ENCODE measurements at places on chromosomes 6 and 20. TPM values are rescaled to one million over a fixed set of nuclear protein-coding genes. Genes with fewer than 3 reads are reported as not detected.

The CDH26 gene
- total RNA-seq = 0.53 TPM

The ADGRF1 gene
- not detected for total RNA-seq

The INSM1 gene
- not detected for total RNA-seq

The DEFB124 gene
- not detected for total RNA-seq

The TSPO2 gene
- total RNA-seq = not detected

The SOX4 gene
- 0.20 TPM for total RNA-seq

The CLVS2 gene
- not detected for total RNA-seq

The RNF217 gene
- total RNA-seq = 1.1 TPM

The DLL1 gene
- total RNA-seq = not detected

The PTCHD4 gene
- total RNA-seq = not detected

The PKIB gene
- 0.65 TPM for total RNA-seq

The SSTR4 gene
- not detected for total RNA-seq

The CTCFL gene
- not detected for total RNA-seq

The LST1 gene
- 74.5 TPM for total RNA-seq

The GPX5 gene
- not detected for total RNA-seq

The MAP3K4 gene
- 50.6 TPM for total RNA-seq

The NR2E1 gene
- total RNA-seq = not detected

The HLA-G gene
- total RNA-seq = not detected

The FAXC gene
- total RNA-seq = 0.38 TPM

- DNase-seq = no peak
Measured at GRCh38 chr20:57953638-57954037, 243.8 kb upstream of the PMEPA1 start.

DNA sequence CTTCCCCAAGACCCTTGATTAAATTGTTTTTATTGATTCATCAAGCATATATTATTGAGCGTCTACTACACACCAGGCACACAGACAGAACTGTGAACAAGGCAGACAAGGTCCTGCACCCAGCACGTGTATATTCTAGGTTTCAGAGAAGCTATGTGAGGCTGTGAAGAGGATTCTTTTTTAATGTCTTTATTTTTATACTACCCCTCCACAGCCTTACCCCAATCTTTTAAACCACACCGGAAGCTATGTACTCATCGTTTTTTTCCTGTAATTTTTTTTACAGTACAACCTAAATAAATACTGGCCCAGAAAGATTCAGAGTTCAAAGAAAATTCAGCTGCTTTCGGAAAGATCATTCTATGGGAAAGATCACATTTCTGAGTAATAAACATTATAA lies 10.0 kb downstream of the SGK1 start:
- no peak for DNase-seq

DNA sequence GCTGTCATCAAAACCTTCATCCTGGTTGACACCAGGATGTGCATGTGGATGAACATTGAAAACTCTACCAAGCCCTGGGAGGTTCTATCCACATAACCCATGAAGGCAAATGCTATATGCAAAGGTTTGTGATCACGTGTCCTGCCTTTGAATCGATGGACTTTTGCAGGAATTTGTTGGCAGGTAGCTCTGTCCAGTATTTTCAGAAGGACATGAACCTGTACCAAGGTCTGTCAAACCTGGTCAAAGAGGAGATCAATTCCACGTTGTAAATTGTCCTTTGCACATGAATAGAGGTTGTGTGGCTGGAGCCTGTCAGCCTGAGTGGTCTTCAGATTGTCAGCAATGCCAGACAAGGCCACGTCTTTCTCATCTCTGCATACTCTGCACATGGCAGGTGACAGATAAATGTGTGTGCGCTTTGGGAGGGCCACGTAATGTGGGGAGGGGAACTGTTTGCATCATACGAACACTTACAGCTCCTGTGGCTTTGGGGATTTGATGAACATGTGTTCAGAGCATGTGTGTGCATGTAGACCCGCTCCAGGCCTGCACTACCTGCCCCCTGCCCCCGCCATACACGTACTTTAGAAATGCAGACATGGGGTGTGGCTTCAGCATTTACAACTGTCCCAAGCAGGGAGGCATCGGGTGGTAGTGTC lies 169.1 kb downstream of the ERMARD start:
- no peak for DNase-seq

DNA sequence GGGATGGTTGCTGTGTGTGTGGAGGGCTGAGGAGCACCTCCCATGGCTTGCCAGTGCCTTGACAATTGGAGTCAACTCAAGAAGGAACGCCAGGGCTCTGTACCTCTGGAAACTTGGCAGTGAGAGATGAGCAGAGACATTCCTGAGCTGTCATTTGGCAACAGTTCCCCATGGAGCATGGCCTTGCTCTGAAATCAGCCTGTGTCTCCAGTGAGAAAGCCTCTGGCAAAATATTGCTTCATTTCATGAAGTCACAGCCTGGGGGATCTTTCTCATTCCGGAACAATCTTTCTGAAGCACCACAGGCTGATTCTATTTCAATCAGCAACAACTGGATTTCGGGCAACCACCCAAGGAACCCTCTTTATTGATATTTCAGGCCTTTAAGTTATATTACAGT lies 52.2 kb upstream of the FNDC1 start:
- no peak for DNase-seq

DNA sequence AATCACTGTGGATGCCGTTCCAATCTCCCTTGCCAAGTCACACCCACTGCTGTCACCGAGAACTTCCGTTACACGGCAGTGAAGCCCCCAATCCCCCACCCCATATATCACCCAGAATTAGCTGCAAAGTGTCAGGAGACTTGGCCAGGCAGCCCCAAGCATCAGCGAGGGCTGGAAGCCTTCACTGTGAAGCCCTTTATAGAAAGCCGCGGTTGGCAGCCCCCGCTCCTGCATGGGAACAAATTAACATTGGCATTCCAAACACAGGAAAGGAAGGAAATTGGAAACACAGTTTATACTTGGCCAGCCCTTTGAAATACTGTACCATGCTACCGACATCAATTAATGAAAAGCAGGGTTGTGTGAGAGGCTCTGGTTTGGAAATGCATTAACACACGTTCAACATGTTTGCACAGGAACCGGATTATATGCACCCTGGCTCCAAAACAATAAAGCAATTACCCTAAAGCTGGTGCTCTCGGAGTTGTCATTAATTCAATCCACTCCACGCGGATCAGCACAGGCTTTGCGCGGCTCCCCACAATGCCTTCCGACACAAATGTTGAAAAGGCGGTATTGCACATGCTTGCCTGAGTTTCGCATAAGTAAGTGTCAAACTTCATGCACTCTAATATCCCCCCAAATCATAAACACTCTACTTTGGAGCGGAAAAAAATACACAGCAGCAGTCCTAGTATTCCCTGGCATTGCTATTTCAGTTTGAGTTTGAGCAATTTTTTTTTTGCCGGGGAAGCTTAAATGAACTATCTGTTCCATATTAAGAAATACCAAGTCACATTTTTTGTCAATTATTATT lies 7.1 kb downstream of the BMP7 start:
- DNase-seq = no peak

DNA sequence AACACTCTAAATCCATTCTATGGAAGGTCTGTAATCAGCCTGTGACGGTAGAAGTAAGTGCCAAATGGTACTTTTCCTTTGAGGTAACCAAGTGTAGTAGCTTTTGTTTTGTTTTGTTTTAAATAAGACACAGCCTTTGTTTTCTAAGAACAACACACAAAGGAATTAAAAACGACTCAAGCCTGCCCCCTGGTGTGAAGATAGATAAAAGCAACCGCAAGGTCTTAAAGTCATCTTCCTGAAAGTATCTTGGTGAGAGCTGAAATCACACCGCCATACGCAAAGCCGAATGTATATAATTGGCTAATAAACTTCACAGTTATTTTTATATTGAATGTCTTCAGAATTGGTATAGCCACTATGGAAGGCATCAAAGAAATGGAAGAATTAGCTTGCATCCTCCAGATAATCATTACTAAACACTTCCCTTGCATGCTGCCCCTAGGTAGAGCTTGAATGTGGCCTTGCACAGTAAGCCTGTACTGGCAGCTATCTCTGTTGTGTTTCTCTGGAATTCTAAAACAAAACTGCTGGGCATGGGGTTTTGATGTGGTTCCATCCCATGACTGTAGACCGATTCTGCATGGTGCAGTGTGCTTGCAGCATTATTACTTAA lies 95.6 kb downstream of the LAMP5 start:
- DNase-seq = peak; percentile 58

- DNase-seq = no peak
Measured at GRCh38 chr20:8795404-8795803, 273.5 kb upstream of the PLCB4 start.

DNA sequence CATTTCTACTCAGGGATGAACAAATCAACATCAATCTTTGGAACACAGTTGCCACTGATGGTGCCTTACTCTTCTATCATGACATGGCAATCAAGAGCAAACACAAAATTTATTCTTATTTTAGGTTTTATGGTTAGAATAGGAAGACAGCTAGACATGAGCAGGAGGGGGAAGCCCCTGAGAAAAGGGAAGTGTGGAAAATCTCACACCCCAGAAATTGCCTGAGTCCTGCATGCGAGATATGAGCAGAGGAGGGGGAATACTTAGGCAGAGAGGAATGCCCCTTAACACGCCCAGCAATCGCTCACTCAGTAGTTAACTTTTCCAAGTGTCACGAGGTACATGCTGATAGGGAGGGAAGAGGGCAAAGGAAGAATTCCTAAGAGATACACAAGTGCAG lies 79.3 kb downstream of the PLG start:
- no peak for DNase-seq

- no peak for DNase-seq
Measured at GRCh38 chr6:49479308-49479970, 16.3 kb downstream of the CENPQ start.

- peak; percentile 66 for DNase-seq
Measured at GRCh38 chr6:15299430-15300131, 53.7 kb downstream of the JARID2 start.

- no peak for DNase-seq
Measured at GRCh38 chr20:52760791-52761190, 211.4 kb upstream of the TSHZ2 start.

- no peak for DNase-seq
Measured at GRCh38 chr6:164184410-164184809, 769.9 kb downstream of the QKI start.

- no peak for DNase-seq
Measured at GRCh38 chr6:111683157-111683556, 77.5 kb upstream of the TRAF3IP2 start.

GRCh38 chr6:16670183-16670582 lies 91.1 kb downstream of the ATXN1 start:
- peak; percentile 29 for DNase-seq

DNA sequence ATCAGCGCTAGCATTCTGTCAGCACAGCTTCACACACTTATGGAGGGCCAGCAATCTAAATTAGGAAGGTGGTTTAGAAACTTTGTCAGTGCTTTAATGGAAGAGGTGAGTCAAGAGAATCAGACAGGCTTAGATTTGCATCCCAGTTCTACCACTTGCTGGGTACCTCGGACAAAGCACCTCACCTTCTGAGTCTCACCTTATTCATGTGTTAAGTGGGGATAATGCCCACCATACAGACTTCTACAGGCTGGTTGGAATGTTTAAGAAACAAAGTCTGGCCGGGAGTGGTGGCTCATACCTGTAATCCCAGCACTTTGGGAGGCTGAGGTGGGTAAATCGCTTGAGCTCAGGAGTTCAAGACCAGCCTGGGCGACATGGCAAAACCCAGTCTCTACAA lies 12.2 kb upstream of the STK35 start:
- no peak for DNase-seq

- peak; percentile 40 for DNase-seq
Measured at GRCh38 chr6:143449714-143450452, 612 bp downstream of the ADAT2 start.

DNA sequence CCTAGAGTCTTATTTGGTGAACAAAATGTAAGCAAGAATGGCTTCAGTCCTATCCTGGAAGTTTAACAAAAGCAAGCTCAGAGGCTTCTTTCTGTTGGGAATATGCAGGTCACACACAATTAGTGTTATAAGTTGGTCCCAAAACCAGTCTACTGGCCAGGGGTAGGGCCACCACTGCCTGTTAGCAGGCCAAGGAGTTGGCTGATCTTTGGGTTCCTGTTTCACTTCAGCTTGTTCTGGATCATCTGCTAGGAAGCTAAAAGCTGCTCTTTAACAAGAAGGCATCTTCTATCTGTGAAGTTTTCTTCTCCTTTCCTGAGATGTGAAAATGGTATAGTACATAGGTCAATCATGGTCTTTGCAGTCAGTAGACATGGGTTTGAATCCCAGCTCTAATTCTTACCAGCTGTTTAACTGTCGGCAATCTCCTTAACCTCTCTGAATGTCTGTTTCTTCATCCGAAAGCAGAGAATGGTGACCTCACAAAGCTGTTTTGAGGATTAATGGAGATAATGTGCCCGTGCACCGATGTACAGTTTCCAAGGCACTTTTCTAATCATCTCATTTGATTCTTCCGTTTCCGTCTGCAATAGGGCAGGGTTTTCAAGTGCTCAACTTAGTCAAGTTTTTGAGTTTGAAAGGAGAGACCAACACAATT lies 271.2 kb upstream of the TAB2 start:
- no peak for DNase-seq

DNA sequence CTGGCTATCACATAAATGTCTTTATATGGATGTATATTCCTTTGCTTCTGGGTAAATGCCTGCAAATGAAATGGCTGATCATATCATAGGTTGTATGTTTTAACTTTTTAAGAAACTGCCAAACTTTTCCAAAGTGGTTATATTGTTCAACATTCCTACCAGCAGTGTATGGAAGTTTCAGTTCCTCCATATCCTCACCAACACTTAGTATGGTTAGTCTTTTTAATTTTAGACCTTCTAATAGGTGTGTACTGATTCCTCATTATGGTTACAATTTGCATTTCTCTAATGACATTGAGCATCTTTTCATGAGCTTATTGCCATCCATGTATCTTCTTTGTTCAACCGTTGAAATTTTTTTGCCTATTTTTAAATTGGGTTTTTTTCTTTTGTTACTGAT lies 155.4 kb downstream of the ZFAND3 start:
- DNase-seq = no peak

DNA sequence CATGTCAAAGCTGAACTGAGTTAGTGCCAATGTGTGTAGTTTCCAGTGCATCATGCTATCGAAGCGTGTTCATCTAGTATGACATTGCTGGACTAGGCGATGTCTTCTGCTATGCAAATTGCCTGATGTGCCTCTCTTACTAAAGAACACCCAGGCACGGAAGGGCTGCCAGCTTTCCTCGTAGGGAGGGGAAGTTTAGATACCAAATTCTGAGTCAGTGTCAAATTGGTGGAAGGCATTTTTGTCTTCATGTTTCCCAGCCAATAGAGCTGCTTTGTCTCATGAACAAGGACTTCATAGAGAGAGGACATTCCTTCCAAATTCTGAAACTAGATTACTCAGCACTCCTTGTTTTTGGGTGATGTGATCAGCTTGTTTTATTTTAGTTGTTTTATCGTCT lies 320.1 kb downstream of the BTBD3 start:
- DNase-seq = no peak

- no peak for DNase-seq
Measured at GRCh38 chr6:31007694-31008093, 2.6 kb upstream of the MUC22 start.

- DNase-seq = no peak
Measured at GRCh38 chr20:47432834-47433210, 68.9 kb upstream of the NCOA3 start.
